Kidney (tissue), 22 donors: ENCODE measurements at places on chromosomes 3 and 15.

DNA sequence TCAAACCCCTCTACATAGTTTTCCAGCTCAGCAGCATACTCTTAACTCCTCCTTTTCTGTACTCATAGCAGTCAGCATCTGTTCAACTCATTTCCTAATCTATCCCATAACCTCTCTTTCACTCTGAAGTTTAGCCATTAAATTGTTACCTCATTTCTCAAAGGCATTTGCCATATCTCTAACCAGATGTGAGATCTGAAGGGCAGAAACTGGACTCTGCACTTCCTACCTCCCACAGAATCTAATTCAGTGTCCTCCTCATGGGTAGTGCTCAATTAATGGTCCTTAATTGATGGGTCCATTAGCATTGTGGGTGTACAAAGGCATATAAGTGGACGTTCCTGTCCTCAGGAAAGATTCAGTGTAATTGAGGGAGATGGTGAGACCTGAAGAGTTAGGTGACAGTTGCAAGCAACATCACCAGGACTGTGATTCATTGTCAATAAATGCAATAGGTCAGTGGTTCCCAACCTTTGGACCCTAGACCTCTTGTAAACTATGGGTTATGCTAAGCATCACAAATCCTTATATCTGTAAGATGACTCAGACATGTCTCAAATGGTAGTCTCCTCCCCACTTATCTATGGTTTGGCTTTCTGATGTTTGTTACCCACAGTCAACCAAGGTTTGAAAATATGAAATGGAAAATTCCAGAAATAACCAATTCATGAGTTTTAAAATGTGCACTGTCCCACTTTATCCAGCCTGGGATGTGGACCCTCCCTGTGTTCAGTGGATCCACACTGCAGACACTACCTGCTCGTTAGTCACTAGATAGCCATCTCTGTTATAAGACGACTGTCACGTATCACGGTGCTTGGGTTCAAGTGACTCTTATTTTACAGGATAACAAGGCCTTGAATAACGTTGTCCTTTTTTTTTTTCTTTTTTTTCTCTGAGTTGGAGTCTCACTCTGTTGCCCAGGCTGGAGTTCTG lies 25.0 kb upstream of the UACA start:
- no peak for DNase-seq

GRCh38 chr3:185056908-185057307 lies 96.0 kb downstream of the C3orf70 start:
- DNase-seq, result no peak

DNA sequence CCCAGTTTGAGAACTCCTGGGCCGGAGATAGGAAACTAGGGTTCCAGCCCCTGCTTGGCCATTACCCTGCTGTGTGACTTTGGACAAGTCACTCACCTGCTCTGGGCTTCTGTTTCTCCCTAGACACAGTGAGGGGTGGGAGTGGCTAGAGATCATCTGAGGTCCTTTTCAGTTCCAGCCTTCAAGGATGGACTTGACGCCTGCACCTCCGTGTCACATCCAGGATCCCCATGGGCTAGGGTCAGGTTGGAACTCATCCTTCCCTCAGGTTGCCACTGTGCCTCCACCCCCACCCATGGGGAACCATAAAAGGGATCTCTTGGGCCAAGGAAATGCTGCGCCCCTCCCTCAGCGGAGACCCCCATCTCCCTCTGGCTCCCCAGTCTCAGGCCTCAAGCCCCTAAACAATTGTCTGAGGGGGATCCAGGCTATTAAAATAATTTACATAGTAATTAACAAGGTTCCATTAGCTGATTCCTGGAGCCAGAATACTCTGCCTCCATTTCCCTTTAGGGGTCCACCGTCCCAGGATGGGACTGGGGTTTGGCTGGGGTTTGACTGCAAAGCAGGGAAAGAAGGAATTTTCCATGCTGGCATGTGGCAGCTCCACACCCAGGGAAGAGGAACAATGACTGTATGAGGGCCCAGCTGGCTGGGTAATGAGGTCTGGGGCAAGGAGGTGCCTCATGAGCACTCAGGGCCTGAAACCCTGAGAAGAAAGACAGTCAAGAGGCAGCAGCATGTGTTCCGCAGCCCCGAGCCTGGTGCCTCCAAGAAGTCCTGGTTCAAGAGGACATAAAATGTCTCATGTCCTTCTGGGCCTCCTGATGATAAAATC lies 177.7 kb downstream of the SMAD6 start:
- no peak for DNase-seq

- no peak for DNase-seq
These were observed 163.3 kb downstream of the ARRDC4 start for GRCh38 chr15:98123834-98124233.
